Activated CD4-positive, alpha-beta T cell treated with anti-CD3 and anti-CD28 coated beads, Interleukin-2, amount 50 U/mL, for 16 hours (primary cell): ENCODE measurements at places on chromosomes 12 and 14.

- no peak for DNase-seq
These were observed 710.2 kb downstream of the TRHDE start for GRCh38 chr12:72982356-72982755.

GRCh38 chr14:86838363-86838762, 1154.6 kb downstream of the GALC start:
- peak; percentile 37 for DNase-seq

DNA sequence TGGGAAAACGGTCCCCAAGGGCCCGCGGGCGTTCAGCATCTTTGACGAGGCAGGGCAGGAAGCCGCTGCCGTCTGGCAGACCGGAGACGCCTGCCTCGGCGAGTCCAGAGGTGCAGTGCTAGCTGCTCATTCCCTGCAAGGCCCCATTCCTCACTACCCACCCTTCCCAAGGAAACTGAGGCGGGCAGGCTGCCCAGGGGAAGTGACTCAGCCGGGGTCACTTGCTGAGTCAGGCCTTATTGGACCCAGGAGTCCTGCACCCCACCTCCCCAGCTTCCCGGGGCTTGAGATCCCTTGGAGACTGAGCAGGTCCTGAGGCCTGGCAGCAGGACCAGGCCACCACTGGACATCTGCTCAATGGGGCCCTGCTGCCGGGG, 3.7 kb downstream of the SH2B3 start:
- no peak for DNase-seq

- no peak for DNase-seq
These were observed 88.2 kb upstream of the PTGDR start for GRCh38 chr14:52179141-52179790.

DNA sequence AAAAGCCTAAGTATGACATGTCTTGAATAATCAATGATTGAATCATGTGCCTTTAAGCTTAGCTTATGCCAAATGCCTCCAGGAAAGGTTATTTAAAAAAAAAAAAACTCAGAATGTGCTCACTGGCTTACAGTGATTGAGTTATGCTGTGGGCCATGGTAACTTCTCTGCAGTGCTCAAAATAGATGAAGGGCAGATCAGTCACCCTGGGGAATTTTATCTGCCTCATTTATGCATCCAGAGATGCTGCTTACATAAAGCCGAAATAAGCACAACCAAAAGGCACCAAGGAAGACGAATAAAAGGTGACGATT, 118.7 kb upstream of the MDM1 start:
- DNase-seq: no peak

DNA sequence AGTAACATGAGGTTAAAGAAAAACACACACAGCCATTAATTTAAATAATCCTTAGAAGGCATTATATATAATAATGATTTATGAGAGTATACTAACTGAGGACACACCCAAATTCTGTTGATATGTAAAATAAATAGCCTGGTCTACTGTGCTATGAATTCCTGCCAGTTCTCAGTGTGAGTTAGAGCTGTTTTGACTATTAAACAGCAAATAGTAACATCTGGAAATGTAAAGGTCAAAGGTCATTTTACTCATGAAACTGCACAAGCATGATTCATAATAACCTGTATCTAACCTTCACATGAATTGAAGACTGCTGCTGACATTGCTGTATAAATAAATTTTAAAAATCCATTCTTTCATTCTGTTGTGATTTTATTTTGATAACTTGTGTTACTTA, 966.7 kb downstream of the SLC6A15 start:
- DNase-seq: no peak

GRCh38 chr12:119229837-119230236, 51.1 kb downstream of the HSPB8 start:
- DNase-seq: peak; percentile 16

DNA sequence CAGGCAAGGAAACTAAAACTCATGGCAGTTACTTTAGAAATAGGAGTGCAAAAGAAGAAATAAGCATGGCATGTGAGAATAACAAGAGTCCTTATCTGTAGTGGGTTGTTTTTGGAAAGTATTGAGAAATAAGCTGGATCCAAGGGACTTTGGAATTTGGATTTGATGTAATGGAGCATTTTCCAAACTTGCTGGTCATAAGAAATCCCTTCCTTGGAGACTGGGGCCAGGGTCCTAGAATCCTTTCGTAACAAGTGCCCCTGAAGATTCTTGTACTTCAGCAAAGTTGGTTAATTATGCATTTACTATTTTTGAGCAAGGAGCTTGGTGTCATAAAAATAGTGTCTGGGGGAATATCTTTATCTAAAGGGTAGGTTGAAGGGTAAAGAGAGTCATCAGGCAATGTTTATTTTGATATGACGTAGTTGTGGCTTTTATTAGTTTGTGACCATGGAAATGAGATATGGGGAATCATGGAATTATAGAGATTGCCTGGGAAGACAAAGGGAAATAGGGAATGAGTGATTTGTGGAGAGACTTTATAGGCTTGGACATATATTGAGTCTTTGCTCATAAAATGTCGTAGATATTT, 53.9 kb downstream of the WNK1 start:
- no peak for DNase-seq

DNA sequence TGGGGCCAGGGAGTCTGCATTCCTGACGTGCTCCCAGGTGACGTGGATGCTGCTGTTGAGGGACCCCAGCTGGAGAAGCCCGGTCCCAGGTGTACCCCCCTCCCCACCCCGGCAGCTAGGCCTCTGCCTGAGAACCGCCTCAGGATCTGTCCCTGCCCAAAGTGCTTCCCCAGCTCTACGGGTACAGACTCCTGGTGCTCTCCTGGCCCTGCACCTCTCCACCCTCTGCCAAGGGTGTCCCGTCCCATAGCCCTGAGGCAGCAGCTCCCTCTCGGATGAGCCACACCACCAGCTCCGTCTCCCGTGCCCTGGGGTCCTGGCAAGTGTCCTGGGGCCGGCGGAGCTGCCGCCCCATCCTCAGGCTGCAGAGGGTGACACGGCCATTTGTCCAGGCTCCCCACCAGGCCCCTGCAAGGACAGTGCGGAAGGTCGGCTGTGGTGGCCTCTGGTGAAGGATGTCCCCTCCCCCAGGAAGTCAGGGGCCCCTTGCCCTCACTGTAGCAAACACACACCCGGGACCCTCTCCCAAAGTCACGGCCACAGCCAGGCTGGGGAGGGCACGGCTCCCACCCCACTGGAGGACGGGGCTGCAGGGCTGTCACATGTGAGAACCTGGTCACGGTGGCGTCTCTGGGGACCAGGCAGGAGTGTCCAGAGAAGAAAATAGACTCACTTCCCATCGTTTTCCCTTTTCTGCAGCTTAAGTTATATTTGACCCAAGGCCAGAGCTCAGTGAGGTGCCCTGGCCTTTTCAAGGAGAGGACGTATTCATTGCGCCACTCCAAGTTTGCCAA, 74.4 kb upstream of the FBRSL1 start:
- DNase-seq: no peak

DNA sequence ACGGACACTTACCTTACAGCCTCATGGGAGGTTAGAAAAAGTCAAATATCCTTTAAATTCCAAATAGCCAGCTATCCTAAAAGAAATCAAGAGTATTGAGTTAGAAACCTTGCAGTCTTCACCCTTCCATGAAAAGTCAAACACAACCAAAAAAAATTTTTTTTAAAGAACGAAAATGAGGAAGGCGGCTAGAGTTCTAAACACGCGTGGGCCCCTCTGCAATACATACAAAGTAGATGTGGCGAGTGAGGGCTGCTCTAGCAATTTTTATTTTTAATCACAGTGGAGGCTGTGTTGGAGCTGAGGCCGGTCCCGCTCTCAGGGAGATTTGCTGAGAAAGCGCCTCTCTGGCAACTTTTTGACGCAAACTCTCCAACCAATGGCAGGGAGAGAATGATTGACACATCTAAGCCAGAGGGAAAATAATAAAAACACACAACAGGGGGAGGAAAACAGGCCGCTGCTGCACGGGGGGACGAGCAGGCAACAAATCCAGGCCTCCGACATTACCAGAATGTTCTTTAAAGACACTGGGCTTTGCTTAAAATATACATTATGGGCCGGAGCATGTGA, at the start of gene OTX2:
Gene OTX2 (minus strand): TSS at position 333 of the 573 bp plus-strand sequence. CDS start 5,023 bp downstream, outside the sequence.
- DNase-seq: no peak

DNA sequence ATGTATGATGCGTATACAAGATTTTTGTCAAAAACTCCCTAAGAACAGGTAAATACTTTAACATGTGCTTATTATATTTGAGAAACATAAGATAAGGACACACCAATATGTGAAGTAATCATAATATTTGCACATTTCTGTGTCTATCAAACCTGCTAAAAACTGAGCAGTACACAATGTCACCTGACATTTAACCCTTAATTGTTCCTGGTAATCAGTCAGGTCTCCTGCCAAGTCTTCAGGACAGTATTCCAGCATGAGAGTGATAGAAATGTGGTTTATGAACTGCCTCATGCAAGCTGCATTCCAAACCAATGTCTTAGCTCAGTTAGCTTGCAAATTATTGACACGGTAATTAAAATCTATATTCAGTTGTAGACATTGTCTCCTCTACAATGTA, 4.2 kb downstream of the SOX5 start:
- no peak for DNase-seq

DNA sequence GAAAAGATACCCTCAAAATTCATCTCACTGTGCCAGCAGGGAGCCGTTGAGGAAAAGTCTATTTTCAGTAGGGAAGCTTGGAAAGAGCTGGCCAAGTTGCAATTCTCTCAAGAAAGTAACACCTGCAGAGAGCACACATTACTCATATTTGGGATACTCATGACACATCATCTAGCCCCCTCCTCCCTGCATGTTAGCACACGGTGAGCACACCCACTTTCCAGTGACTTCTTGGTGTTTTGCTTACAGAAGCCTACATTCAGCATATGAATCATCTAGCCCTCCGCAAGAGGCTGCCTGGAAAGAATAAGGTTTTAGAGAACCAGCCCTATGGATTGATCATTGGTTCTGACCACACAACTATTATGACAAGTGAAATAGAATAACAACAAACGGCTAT, 124.5 kb downstream of the PTPRO start:
- no peak for DNase-seq

GRCh38 chr12:98379106-98379505, 136.3 kb upstream of the TMPO start:
- DNase-seq: no peak
